ENCODE measurements at places on chromosomes 3 and 15. TPM values are rescaled to one million over a fixed set of nuclear protein-coding genes. Genes with fewer than 3 reads are reported as not detected.
A peak's percentile ranks its signal among the peaks of the same experiment; 100 is the strongest.

GRCh38 chr3:178480795-178481194, 55.4 kb upstream of the KCNMB2 start:
- no peak for DNase-seq

DNA sequence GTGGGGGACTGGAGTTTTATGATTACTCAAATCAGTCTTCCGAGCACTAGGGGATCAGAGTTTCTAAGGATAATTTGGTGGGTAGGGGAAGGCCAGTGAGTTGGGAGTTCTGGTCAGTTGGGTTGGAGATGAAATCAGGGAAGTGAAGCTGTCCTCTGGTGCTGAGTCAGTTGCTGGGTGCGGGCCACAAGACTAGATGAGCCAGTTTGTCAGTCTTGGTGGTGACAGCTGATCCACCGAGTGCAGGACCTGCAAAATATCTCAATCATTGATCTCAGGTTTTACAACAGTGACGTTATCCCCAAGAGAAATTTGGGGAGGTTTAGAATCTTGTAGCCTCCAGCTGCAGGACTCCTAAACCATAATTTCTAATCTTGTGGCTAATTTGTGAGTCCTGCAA, 249.4 kb downstream of the FAM43A start:
- peak; percentile 24 for DNase-seq

GRCh38 chr15:29924750-29925149, 102.5 kb upstream of the TJP1 start:
- DNase-seq: no peak

GRCh38 chr15:76056931-76057330, 2.9 kb upstream of the TMEM266 start:
- DNase-seq: no peak

GRCh38 chr3:187978433-187979011, 175.4 kb upstream of the LPP start:
- DNase-seq: no peak

GRCh38 chr3:123642182-123642956, 57.5 kb upstream of the HACD2 start:
- DNase-seq: peak; percentile 81

DNA sequence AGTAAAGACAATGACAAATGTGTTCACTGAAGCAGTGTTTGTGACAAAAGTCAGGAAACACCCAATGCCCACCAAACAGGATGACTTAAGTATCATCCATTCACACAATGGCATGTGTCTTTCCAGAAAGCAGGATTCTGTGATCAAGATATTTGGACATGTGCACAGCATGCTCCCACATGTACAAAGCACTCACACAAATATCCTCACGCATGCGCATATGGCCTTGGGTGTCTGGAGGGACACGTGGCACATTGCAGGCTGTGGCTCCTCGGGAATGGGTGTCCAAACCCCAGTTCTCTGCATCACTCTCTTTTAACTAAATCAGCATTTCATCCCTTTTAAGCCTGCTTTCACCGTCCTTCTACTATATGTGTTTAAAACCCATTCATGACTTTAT, 130.5 kb downstream of the KLF13 start:
- no peak for DNase-seq

DNA sequence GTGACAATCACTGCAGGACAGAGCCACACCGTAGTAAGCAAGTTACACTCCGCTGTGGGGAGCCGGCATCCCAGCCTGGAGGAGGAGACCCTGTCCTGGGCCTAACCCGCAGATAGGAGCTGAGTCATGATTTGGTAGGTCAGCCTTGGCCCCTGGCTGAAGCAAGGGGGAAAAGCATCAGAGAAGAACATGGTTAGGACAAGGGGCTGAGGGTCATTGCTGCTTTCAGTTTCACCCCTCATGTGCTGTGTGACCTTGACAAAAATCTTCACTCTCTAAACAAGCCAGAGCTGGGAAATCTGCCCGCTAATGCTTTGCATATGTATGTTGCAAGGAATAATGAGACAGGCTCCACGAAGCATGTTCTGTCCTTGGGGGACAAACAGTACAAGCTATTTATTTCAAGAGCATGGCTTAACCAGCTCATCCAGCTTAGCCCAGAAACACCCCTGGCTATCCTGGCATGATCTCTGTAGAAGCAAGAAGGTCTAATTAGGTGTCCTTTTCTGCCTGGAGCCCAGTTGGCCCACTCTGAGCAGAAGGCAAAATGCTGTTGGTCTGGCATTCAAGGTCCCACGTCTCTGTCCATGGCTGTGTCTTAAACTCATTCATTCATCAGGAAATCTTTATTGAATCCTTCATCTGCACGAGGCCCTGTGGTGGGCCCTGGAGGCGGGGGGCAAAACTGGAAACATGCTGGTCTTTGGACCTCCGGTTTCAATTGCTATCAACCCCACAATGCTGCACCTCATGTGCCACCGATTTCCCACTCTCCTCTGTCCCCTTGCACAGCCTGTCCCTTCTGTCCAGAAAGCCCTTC, 221.3 kb upstream of the LYSMD4 start:
- DNase-seq: no peak

DNA sequence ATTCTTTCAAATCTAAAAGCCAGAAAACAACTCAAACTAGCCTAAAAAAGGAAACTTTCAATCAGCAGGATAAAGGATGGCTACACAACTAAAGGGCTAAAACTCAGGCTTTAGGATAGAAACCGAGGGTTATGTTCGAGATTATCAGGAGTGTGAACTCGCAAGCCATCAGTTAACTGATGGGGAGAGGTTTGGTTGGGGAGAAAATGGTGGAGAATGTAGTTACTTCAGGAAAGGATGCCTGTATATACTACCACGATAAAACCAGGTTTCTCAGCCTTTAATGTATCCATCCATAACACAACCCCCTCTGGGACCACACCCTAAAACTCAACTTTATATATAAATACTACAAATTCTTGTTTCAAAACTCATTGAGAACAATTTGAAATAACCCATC, 22.2 kb downstream of the TRA2B start:
- no peak for DNase-seq

DNA sequence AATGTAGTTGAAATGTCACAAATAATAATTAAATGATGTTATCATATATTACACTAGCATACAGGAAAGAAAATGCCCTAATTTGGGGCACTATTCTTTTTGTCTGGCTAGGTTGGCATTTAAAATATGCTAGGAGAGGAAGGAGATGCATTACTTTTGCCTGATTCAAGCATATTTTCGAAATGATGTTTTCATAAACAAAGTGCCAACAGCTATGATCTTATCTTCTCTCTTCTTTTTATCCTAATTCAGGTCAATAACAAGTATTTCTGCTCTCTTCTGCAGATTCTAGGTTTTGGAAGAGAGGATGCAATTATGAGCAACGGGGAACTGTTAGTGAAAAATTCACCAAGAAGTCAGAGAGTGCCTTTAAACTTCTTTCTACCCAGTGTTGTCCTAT, 55.8 kb upstream of the NR2F2 start:
- no peak for DNase-seq

DNA sequence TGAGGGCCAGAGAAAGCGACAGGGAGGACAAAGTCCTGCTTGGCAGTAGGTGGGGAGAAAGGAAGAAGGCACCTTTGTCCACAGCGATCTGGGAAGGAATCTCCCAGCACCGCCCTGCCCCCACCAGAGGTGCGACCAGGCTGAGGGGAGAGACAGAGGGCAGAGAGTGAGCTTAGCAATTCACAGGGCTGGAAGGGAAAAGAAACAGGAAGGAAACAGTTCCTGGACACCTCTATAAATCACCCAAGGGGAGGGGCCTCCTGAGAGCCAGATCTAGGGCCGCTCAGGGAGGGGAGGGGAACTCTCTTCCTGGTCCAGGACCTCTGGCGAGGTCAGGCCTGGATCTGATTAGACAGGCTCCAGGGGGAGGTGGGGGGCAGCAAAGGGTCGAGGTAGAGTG, 35.4 kb downstream of the RNU5B-1 start:
- DNase-seq: peak; percentile 72

GRCh38 chr3:103169289-103169688, 734.5 kb downstream of the ZPLD1 start:
- DNase-seq: no peak

DNA sequence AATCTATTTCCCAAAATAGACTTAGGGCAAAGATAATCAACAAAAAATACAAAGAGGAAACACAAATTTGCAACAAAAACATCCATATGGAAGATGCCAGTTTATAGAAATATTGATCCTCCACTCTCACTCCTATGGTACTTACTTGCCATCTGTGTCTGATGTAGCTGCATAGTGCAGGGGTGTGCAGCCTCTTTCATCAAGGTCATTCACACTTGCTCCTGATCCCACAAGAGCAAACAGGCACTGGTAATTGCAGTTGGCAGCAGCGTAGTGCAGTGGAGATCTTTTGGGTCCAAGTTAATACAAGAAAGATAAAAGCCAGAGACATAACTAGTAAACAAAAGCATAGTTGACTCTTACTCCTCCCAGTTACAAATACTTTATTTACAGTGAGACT, 90.0 kb downstream of the ANKRD28 start:
- DNase-seq: no peak

- no peak for DNase-seq
These were observed 537 bp downstream of the GRAMD2A start for GRCh38 chr15:72197041-72197459.

DNA sequence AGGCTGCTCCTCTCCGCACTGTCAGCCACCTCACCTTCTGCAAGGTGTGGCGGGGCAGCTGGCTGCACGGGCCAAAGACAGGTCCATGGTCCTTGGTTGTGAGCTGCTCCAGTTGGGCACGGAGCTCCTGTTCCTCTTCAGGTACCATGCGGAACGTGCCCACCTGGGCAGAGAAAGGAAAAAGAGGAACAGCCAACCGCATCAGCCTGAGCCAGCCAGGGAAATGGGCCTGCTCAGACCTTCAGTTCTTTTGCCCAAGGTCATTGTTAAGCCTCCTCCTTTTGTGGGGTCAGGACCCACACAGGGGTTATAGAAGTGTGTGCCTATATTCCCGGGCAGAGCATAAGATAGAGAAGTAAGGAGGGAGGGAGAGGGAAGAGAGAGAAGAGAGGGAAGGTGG, 2.8 kb downstream of the RLBP1 start:
- no peak for DNase-seq

DNA sequence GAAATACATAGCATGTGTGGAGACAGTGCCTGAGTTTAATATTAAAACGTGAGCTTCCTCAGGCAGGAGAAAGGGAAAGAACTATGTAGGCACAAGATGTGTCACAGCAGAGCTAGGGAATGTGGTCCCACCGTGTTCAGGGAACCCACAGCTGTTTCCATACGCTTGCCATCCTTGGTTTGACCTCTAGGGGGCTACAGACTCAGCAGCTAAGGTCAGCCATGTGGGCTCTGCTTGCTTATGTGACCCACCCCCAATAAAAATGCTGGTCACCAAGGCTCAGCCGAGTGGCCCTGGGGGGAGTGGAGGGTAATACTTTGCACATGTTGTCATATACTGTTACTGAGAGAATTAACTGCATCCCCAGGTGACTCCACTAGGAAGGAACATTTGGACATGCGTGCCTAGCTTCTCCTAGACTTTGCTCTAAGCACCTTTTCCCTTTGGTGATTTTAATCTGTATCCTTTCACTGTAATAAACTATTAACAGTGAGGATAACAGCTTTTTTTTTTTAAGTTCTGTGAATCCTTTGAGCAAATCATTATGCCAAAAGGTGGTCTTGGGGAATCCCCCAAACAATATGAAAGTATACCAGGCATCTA, 3.3 kb downstream of the TUBGCP5 start:
- peak; percentile 43 for DNase-seq

- DNase-seq: peak; percentile 55
These were observed 30.9 kb downstream of the DAG1 start for GRCh38 chr3:49500732-49501609.

DNA sequence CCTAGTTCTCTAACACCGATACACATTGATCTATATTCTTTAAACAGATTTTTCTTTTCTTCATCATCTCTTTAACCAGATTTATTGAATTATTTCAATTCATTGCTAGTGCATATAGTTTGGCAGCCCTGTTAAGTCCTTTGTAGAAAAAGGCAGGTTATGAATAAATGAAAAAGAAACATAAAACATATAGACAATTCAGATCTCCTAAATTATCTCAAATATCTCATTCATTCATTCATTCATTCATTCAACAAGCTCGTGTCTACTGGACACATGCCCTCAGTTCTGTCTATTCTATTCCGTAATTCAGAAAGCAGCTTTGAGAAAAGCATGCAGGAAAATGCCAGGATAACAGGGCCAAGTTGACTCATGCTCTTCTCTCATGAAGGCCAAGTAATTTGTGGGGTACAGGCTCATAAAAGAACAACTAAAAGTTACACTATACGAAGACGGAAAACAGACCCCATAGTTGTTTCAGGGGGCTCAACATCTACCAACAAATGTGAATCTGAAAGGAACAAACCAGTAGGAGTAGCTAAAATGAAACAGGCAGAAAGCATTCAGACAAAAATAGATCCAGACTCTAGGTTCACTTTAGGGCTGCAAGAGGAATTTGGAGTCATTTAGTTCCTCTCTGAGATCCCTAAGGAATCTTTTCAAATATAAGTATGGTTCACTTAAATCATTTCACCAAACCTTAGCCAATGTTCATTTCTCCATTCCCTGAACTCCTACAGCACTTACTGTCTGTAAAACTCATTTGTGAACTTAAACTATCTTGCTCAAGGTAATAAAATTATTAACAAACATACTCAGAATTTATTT, 7.5 kb downstream of the ZNF148 start:
- DNase-seq: no peak

DNA sequence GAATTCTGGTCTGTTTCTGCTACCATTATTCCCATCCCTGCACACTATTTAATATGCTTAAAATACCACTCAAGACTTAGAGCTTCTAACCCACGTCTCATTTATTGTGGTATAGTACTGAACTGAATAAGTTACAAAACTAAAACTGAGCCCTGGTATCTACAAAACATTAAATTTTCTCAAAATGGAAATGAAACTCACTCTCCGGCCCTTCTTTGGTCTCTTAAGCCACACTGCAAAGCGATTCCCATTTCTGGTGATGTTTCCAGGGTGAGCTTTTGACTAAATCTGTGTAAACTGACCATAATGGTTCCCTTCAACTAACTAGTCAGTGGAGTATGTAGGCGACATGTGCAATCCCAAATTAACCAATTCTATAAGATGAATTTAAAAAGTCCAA, 18.6 kb downstream of the KPNA4 start:
- no peak for DNase-seq

- DNase-seq: no peak
These were observed 171.1 kb upstream of the STT3B start for GRCh38 chr3:31361371-31362273.

DNA sequence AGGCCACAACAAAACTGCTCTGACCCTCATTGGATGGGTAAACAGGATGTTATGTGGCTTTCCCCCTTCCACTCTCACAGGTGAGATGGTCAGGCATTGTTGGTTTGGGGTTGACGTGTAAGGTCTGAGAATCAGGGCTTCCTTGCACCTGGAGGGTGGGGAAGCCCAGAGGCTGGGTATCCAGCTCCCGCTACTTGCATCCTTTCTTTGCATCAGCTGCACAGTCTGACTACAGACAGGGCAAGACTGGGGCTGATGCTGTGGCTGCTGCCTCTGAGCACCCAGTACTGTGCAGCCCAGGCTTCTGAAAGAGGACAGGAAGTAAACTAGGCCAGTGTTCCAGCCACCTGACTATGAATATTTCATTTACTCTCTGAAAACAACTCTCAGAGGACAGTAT, 58.0 kb upstream of the ATP2B2 start:
- DNase-seq: no peak

The TMEM108 gene
- total RNA-seq: 0.40 TPM

The NR1I2 gene
- 71.2 TPM for total RNA-seq

The MFSD1 gene
- total RNA-seq: 60.8 TPM

The MOBP gene
- 1.3 TPM for total RNA-seq

The LRRC28 gene
- 32.2 TPM for total RNA-seq

The NOX5 gene
- total RNA-seq: 0.11 TPM

The ZBBX gene
- not detected for total RNA-seq

The PDCD7 gene
- total RNA-seq: 16.8 TPM

The PCLAF gene
- total RNA-seq: 11.9 TPM

The PEX5L gene
- total RNA-seq: not detected

The DIPK2A gene
- 12.5 TPM for total RNA-seq
